CD4-positive, alpha-beta T cell treated with Interleukin-21 for 1 hour (primary cell): ENCODE measurements at places on chromosomes 12 and 14.

DNA sequence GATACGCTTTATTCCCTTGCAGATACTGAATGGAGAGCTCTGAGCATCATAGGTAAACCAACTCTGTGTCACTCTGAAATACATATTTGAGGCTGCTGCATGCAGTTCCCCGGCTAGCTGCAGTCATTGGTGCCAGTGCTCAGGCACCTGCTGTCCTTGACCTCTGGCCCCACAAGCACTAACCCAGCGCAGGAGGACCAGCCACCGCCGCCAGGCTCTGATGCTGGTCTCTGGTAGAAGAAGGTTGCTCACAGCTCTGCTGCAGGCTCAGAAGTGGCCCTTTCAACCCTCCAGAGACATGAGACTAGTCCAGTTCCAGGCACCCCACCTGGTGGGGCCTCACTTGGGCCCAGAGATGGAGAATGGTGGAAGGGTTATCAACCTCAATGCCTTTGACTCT, 34.5 kb upstream of the PTPRB start:
- no peak for DNase-seq

GRCh38 chr12:104549815-104550480, 93.2 kb downstream of the CHST11 start:
- DNase-seq = no peak

DNA sequence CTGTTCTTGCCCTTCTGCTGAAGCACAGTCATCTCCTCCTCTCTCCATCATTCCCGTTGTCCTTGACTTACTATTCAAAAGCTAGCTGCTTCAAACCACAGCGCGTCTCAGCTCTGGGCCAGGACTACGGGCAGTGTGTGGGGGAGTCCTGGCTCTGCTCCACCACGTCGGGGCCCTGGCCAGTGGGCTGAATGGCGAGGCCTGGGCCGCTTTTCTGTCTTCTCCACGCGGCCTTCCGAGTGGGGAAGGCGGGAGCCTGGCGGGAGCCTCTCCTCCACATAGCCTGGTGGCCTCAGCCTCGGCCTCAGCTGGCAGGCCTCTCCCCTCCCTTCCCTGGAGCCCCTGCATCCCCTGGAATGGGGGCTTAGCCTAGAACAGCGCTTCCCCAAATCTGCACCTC, 16.5 kb downstream of the ANKRD9 start:
- DNase-seq = no peak

DNA sequence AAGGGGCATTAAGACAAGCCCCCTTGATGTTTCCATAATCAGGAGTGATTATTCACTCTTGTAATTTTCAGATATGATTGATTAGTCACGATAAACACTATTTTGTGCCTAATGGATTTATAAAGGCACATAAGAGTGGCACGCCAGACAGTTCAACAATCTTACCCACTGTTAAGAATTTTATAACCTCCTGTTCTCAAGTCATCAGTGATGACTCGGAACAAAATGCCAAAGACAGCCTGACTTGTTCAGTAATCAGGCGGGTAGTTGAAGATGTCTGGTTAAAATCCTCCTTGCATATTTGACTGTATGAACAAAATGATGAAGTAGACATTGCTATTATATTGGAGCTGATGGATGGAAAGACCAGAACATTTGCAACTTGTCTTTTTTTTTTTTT, 212.1 kb upstream of the RMST start:
- DNase-seq = no peak

DNA sequence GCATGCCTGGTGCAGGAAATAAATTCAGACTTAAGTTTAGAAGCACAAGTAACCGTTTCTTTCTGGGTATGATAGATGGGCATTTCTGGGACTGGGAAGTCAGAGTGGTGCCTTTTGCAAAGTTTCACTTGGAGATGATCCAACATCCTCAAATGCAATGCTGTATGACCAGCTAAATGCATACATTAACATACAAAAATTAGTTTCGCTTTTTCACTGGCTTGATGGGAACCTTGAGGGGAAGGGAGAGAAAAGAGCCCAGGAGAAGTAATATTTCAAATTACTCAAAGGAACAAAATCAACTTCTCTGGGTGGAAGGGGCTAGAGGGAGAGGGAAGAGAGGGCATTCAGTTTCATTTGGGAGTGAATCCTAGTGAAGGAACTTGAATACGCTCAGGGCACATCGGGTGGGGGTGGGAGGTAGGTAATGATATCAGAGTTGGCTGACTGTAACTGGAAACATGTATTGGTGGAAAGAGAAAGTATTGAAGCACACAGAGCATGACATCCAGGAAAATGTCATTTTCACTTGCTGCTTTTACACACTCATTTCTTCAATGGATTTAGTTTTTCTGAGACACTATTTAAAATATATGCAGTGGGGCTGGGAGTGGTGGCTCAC, 175.5 kb downstream of the PTPRO start:
- no peak for DNase-seq

- peak; percentile 83 for DNase-seq
Observed at GRCh38 chr12:104381731-104382480, 74.8 kb upstream of the CHST11 start.

GRCh38 chr14:89420502-89420901, 3.5 kb upstream of the FOXN3 start:
- no peak for DNase-seq

GRCh38 chr12:105032703-105033357, 46.7 kb downstream of the NOPCHAP1 start:
- DNase-seq = no peak

DNA sequence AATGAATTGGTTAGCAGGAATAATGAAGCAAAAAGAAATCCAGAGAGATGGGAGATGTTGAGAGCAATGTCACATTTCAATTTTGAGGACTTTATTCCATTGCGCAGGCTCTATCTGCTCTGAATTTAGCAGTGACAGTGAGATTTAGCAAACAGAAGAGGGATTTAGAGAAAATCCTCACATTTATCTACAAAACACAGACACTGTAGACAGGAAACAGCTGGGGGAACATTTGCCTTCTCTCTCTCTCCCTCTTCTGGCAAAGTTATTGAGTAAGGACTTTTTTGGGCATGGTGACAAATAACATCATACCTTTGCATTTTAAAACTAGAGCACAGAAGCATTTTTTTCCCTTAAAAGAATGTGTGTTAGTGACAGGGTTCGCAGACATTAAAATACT, at the start of gene IGF1:
TSS of gene IGF1 (minus strand) at position 158 of the 400 bp plus-strand sequence. CDS start 182 bp downstream, outside the sequence.
- no peak for DNase-seq

DNA sequence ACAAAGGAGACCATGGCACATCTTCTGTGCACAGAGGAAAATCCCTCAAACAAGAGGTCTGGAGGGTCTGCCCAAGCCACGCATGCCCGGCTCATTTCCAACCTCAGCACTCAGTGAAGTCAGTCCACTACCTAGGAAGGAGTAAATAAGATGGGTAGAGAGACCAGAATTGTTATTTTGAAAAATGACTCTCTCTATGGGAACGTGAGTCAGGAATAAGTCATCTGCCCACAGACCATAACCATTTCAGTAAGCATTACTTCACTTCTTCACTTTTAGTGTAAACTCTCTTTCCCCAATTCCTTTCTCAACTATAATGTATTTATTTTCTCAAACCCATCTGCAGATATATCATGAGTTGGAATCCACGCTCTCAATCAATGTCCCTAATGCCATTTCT, 1039.9 kb upstream of the USP15 start:
- DNase-seq = no peak

DNA sequence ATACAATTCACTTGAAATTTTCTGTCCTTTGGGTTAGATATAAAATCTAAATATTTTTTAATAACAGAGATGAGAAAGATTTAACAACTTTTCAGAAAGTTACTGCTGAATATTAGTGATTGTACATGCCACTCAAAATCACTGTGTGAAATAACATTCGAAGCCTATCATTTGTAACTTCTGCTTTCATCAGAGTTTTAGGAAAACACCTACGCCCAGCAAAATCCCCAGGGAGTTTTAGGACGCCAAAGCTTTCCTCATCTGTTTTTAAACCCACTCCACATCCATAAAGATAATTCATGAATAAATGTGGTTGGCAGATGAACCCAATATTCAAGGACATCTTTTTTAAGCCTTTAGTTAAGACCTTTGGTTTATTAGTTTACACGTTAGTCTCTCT, 23.9 kb downstream of the TC2N start:
- DNase-seq = no peak

DNA sequence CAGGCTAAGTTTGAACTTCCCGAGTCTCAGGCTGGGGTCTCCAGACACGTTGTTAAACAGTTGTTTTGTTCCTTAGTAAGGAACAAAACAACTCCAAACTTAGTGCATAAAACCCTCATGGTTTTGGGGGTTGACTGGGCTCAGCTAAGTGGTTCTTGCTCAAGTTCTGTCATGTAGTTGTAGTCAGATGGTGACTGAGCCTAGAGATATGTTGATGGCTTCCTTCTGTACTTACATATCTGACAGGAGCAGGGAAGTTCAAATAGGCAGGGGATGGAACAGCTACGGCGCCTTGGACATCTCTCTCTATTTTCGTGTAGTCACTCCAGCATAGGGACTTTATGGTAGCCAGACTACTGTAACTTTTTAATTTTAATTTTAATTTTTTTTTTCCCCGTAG, 45.7 kb downstream of the SPATS2 start:
- DNase-seq = no peak

GRCh38 chr12:94165670-94166364, 17.4 kb downstream of the PLXNC1 start:
- DNase-seq = no peak

GRCh38 chr14:40122968-40123648, 690.9 kb upstream of the FBXO33 start:
- DNase-seq = no peak

DNA sequence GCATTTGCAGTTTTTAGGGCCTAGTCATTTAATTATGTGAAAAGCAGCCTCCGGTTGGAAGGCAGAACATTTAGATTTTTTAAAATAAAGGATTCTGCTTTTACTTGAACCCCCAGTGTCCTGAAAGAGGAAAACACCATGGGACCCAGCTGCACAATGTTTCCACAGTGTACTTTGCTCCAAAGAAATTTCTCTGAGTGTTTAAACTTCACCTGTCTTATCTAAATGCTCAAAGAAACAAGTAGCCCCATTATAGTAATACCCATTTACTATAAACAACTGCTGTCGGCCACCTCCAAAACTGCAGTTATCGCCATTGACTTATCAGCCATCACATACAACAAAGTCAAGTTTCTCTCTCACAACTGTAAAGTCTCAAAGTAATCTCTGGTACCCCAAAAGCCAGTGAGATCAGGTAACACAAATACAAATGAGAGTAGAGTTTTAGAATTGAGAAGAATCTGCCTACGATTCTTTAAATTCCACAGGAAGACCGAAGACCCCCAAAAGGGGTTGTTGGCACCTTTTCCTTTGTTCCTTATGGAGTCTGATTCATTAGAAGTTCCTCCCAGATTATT, 205.2 kb downstream of the NUBPL start:
- no peak for DNase-seq

GRCh38 chr12:46224386-46224785, 44.5 kb downstream of the SLC38A1 start:
- DNase-seq = no peak

DNA sequence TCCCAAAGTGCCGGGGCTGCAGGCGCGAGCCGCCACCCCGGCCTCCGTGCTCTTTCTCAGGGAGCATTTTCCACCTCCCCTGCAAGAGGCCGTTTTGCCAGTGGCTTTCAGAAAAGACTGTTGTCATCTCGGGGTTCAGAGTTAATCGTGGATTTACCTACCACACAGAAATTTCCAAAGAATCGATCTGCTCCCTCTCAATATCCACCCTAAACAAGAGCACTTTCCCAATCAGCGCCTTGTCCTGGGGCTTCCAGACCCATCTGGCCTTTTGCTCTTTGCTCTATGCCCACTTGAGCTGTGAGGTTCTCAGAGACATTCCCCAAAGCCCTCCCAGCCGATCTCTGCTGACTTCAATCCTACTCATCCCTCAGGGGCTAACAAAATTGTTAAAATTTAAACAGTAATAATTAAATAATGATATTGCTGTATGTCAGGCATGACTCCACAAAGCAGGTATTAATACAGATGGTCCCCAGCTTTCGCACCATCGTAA, 86.6 kb downstream of the NINJ2 start:
- DNase-seq = no peak

DNA sequence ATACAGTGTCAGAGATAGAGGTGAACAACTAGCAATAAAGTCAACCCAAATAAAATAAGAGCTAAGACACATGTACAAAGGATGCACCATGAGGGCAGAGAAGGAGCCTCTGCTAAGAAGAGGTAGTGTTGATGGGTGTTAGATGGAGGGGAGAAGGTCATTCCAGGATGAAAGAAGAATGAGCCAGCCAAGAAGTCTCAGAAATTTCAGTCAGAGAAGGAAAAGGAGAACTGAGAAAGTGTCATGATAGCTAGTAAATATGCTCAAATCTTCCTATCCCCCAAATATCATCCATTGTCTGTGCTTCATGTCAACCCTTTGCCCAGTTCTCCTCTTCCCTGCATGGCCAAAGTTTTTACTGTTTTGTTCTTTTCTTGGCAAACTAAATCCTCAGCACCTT, 225.2 kb upstream of the BTG1 start:
- DNase-seq = no peak

GRCh38 chr12:27561535-27562350, 37.7 kb downstream of the PPFIBP1 start:
- DNase-seq = no peak

DNA sequence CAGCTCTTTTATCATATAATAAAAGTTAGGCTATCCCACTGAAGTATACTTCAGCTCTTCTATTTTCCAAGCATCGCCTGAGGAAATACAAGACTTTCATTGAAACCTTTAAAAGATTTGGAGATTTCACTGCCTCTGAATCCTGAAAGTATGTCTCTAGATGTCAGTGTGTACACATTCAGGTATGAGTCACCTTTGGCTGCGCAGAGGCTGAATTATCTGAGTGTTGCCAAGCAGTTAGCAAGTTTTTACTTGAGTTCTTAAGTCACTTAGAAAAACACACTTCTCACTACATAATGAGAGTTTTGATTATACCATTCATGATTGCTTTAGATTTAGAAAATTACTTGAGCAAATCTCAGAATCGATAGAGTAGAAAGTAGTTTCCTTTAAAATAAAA, 210.3 kb downstream of the TMTC2 start:
- no peak for DNase-seq

- peak; percentile 8 for DNase-seq
Observed at GRCh38 chr12:110647631-110648040, 33.7 kb downstream of the TCTN1 start.

- DNase-seq = no peak
Observed at GRCh38 chr12:51717326-51717925, 126.4 kb downstream of the SCN8A start.

DNA sequence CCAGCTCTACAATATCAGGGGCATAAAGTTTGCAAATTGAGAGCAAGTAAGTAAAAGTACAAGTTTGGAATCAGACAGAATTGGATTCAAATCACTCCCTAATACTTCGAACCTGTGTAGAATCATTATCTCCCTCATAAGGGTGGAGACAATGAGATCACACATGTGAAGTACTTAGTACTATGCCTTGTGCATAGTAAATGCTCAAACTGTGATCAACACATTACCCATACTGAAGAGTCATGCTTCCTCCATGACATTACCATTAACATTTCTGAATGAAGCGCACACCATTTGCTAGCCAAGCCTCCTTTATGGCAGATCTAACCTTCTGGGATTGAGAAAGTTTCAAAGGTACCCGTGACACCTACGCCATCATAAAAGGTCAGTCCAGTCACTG, 26.6 kb upstream of the NRDE2 start:
- DNase-seq = no peak

- peak; percentile 30 for DNase-seq
Observed at GRCh38 chr14:94081386-94081820, 293 bp downstream of the IFI27L1 start.

- no peak for DNase-seq
Observed at GRCh38 chr12:109476807-109477184, 304 bp downstream of the KCTD10 start.
